ENCODE measurements at places on chromosomes 11 and 22. TPM values are rescaled to one million over a fixed set of nuclear protein-coding genes. Genes with fewer than 3 reads are reported as not detected.

DNA sequence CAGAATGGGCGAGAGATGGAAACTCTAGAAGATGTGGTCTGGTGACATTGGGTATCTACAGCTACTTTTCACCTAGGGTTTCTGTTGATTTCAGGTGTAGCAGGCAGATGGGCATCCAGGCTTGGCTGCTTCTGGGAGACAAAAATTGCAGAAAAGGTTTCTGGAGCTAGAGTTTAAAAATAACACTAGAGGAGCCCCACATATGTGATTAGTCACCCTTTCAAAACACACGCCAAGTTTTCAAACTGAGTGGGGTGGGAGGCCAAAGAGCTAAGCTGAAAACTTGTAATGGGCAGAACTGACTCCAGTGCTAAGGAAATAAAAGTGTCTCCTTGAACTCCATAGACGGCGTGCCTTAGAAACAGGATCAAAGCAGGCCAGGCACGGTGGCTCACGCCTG, 80.8 kb downstream of the GRK3 start:
- no peak overlapping the region for H3K27ac ChIP-seq
- H3K4me1 ChIP-seq: no peaks in the 10 kb centered on the region
- H3K36me3 ChIP-seq: no peaks in the 10 kb centered on the region
- DNase-seq: no peak
- no peaks in the 10 kb centered on the region for H3K27me3 ChIP-seq

DNA sequence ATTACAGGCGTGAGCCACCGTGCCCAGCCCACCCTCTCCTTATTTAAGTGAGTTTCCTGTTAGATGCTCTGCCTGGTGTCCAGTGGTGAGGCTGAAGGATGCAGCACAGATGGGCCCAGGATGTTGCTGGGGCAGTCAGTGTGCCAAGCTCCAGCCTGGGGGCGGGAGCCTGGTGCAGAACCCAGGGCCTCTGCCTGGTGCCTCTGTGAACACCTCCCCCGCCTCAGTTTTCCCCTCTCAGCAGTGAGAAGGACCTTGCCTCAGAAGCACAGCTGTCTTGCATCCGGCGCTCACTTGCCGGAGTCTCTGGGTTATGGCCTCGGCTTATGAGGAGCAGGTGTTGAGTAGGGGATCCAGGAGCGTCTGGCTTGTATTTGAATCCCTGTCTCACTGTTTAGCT, 116.2 kb downstream of the KIAA1671 start:
- no peak for DNase-seq
- no peak overlapping the region for H3K27ac ChIP-seq
- no peaks in the 10 kb centered on the region for H3K27me3 ChIP-seq
- no peaks in the 10 kb centered on the region for H3K36me3 ChIP-seq
- no peaks in the 10 kb centered on the region for H3K4me1 ChIP-seq

DNA sequence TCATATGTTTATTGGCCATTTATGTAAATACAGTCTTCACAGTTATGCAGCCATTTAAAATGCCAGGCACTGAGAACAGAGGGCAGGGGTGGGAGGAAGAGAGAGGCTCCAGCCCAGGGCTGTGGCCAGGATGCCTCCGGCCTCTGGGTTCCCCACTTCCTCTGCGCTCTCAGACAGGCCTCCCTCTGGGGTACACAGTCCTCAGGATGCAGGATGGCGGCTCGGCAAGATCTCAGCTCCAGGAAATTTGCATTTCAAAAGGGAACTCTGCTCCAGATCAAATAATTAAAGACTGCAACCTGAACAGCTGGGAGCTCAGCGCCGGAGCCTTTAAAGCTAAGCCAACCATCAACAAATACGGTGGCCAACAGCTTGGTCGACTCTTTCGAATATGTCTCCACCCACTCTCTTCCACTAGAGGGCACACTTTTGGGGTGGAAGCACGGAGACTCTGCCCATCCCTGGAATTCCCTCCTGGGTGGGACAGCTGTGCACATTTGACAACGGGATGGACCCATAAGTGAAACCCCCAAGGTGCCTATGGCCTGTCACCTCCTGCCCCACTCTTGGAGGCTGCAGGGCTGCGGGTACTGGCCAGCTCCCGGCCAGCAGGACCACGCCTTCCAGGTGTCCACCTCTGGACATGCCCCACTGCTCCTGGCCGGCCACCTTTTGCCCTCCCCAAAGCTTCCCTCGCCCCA, 1044.7 kb downstream of the BRD1 start:
- no peaks in the 10 kb centered on the region for H3K36me3 ChIP-seq
- no peak for DNase-seq
- H3K27ac ChIP-seq: no peak overlapping the region
- no peak overlapping the region for H3K4me3 ChIP-seq
- H3K27me3 ChIP-seq: no peaks in the 10 kb centered on the region

GRCh38 chr11:11786771-11787170, 55.0 kb upstream of the USP47 start:
- no peak for DNase-seq
- H3K4me3 ChIP-seq: no peak overlapping the region
- no peaks in the 10 kb centered on the region for H3K27me3 ChIP-seq
- no peak overlapping the region for H3K27ac ChIP-seq
- H3K36me3 ChIP-seq: no peaks in the 10 kb centered on the region

GRCh38 chr22:41810022-41810421, 9.5 kb downstream of the CCDC134 start:
- H3K36me3 ChIP-seq: no peaks in the 10 kb centered on the region
- no peaks in the 10 kb centered on the region for H3K4me1 ChIP-seq
- no peaks in the 10 kb centered on the region for H3K27me3 ChIP-seq
- H3K4me3 ChIP-seq: no peak overlapping the region

- no peaks in the 10 kb centered on the region for H3K4me1 ChIP-seq
- no peak overlapping the region for H3K4me3 ChIP-seq
- H3K27ac ChIP-seq: no peak overlapping the region
- H3K36me3 ChIP-seq: no peaks in the 10 kb centered on the region
- no peak for DNase-seq
These were observed 102.0 kb downstream of the INSC start for GRCh38 chr11:15216678-15217077.

DNA sequence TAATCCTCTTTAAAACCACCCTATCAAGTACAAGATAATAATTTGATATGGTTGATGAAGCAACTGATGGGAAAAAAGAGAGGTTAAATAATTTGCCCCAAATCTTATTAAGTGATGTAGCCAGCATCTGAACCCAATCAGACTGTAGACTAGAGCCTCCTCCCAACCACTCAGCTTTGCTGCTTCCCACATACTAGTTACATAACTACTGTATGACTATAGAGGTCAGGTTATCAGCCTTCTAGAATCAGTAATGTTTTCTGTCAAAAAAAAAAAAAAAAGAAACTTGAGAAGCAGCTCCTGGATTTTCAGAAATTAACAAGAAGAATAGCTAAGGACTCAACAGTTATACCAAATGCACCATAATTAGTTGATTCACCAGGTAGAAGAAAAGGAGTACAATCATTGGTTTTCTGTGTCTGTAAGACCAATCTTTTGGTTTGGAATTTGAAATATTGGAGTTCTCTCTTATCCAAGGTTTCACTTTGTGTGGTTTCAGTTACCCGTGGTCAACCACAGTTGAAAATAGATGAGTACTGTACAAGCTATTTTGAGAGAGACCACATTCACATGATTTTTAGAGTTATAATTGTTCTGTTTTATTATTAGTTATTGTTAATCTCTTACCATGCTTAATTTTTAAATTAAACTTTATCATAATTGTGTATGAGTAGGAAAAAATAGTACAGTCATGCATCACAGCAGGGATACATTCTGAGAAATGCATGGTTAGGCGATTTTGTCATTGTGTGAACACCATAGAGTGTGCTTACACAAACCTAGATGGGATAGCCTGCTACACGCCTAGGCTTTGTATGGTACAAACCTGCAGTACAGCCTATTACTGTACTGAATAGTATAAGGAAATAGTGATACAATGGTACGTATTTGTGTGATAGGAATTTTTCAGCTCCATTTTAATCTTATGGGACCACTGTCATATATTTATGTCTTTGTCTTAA, 72.2 kb downstream of the PDHX start:
- no peaks in the 10 kb centered on the region for H3K27me3 ChIP-seq
- no peak overlapping the region for H3K27ac ChIP-seq
- no peak for DNase-seq
- H3K36me3 ChIP-seq: no peaks in the 10 kb centered on the region
- peaks cover 20% of the 10 kb centered on the region for H3K4me1 ChIP-seq
- H3K4me3 ChIP-seq: no peak overlapping the region

GRCh38 chr22:50260434-50260800, 1.1 kb downstream of the MAPK12 start:
- peaks cover 4% of the 10 kb centered on the region for H3K27me3 ChIP-seq
- H3K27ac ChIP-seq: no peak overlapping the region
- no peak overlapping the region for H3K4me3 ChIP-seq
- H3K4me1 ChIP-seq: peaks cover 16% of the 10 kb centered on the region
- no peaks in the 10 kb centered on the region for H3K36me3 ChIP-seq
- no peak for DNase-seq

- H3K27ac ChIP-seq: no peak overlapping the region
- no peak overlapping the region for H3K4me3 ChIP-seq
- H3K4me1 ChIP-seq: peaks cover 41% of the 10 kb centered on the region
These were observed 7.9 kb downstream of the GNB1L start for GRCh38 chr22:19846620-19847344.

GRCh38 chr11:11227296-11228085, 125.6 kb downstream of the CSNK2A3 start:
- H3K27me3 ChIP-seq: no peaks in the 10 kb centered on the region
- no peaks in the 10 kb centered on the region for H3K36me3 ChIP-seq
- no peaks in the 10 kb centered on the region for H3K4me1 ChIP-seq
- DNase-seq: no peak

- H3K4me1 ChIP-seq: no peaks in the 10 kb centered on the region
- no peak overlapping the region for H3K27ac ChIP-seq
- no peak overlapping the region for H3K4me3 ChIP-seq
- no peak for DNase-seq
- H3K27me3 ChIP-seq: no peaks in the 10 kb centered on the region
These were observed 63.2 kb downstream of the OTOG start for GRCh38 chr11:17610085-17610894.

- DNase-seq: no peak
- no peaks in the 10 kb centered on the region for H3K27me3 ChIP-seq
- no peaks in the 10 kb centered on the region for H3K4me1 ChIP-seq
- no peaks in the 10 kb centered on the region for H3K36me3 ChIP-seq
- no peak overlapping the region for H3K4me3 ChIP-seq
These were observed 16.6 kb downstream of the USH1C start for GRCh38 chr11:17527628-17527995.

The RTN4R gene
- 0.66 TPM for total RNA-seq

The CCDC89 gene
- total RNA-seq: not detected

The HTR3A gene
- 0.33 TPM for total RNA-seq

The DAGLA gene
- 7.0 TPM for total RNA-seq

Data from body of pancreas (tissue), 4 donors.